PC-3 (cell line): ENCODE measurements at places on chromosomes 6 and 20. TPM values are rescaled to one million over a fixed set of nuclear protein-coding genes. Genes with fewer than 3 reads are reported as not detected.

- no peak for DNase-seq
These were observed 24.7 kb downstream of the MGME1 start for GRCh38 chr20:17993546-17993945.

DNA sequence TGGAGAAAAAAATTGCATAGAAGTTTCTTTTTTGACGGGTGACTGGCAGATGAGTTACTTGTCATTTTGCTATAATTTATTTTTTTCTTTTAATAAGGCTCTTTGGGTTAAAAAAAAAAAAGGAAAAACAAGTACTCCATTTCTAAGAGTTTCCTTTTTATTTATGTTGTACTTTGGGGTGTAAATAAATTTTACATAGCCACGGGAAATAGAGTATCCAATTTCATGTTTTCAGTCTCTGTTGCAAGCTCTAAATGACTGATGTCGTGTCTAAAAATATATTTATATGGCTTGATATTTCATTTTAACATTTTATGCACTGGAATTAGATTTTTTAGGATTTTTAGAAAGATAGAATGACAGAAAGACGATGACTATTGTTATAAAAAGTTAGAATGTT is 3.4 kb downstream of the EYA4 start:
- no peak for DNase-seq

DNA sequence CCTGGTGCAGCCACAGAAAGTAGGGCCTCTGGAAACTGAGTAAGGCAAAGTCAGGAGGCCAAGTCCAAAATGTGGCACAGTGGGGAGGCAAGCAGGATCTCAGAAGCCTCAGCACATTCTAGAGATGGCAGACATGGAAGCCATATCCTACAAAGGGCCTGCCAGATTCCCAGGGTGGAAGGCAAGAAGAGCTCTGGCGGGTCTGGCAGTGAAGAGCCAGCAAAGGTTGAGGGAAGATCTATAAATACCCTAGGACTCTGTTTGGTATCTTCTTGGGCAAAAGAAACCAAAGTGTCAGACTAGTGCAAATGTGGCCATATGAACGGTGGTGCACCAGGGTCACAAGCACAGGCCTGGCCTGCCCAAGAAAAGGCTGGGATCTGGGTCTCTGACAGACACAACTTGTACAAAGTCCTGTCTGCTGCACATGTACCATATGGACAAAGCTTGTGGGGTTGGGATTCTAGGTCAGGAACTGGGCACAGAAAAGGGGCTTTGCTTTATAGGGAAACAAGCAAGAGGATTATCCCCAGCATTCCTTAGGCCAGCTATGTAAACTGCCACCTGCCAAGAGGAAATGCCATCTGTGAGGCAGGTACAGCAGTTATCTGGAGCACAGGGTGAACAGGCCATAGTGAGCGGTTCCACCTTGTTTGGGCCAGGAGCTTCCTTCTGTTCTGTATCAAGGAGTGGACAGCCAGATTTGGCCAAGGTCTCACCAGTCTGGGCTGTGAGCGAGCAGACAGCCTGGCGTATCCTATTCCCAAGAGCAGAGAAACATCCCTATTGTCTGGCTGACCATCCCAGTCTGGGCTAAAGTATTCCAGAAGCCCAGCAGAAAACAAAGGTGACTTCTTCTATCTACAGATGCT is 36.3 kb upstream of the SLC4A11 start:
- DNase-seq: no peak

DNA sequence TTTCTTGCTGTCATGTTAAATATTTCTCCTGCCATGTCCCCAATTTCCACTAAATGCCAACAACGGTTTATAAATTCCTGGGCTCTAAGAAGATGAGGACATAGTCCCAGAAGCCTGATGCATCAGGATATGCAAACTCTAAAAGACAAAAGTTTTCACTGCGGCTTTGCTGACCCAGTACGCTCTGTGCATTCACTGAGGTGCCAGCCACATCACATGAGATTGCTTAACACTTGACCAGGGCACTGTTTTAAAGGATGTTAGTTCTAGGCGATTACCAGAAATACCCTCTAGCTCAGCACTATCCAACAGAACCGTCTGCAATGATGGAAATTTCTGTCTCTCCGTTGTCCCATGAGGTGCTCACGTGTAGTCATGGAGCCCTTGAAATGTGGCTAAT is 19.9 kb upstream of the ADTRP start:
- DNase-seq: no peak

The VAPB gene
- total RNA-seq: 16.5 and 23.0 TPM in 2 replicates

- peak; percentile 7 for DNase-seq
These were observed 10.4 kb downstream of the TRIM31 start for GRCh38 chr6:30102414-30102969.

DNA sequence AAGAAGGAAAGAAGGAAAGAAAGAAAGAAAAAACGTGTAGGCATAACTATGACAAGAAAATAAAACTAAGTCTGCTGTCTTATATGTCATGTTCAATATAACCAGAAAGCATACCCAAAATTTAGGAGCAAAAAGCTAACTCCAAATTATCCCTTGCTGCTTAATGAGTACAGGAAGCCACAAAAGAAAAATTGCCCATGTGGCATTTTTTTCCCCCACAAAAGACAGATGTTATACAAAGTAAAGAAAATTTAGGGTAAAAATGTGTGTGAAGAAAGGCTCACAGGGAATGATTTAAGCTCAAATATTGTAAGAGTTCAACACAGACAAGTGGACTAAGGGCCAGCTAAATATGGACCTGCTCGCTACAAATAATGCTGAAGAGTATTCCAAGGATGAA is 263.8 kb downstream of the BTBD9 start:
- DNase-seq: no peak

The LY6G5C gene
- 1.6 and 1.8 TPM in 2 replicates for total RNA-seq

DNA sequence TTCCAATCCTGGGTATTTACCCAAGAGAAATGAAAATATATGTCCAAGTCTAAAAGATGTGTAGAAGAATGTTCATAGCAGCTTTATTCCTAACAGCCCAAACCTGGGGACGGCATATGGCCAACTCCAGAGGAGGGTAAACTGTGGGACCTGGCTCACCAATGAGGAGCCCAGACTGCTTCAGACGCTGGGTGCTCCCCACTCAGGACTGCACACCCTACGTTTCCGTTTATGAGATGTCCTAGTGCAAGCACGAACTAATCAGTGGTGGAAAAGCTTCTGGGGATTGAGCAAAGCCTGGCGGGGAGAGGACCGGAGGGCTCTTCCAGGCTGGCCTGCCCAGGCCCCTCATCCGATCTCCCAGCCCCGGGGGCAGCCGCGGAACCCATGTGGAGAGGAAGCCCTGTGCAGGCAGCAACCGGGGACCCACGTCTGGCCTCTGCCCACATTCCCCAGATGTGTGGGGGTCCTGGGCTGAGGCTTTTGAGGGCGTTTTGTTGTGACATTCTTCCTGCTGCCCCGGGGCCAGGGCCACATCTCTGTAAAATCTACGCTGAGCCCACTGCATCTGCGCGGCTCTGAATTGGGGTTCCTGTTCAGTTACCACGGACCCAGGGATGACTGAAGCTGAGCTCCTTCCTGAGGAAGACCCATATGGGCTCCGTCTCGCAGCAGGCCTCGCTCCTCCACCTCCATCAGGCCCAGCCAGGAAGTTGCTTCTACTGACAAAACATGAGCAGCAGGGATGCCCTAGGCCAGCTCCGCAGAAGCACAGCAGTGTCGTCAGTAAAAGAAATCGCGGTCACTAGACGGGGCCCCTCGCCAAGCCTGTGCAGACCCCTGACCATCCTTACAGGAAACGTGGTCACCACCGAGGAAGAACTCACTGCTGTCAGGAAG is 188.0 kb downstream of the DLL1 start:
- DNase-seq: no peak
